ENCODE measurements at places on chromosomes 11 and 22. TPM values are rescaled to one million over a fixed set of nuclear protein-coding genes. Genes with fewer than 3 reads are reported as not detected.

SCUBE1 gene
- total RNA-seq = not detected

CBLIF gene
- total RNA-seq = not detected

PYGM gene
- total RNA-seq = 0.95 TPM

LSP1 gene
- total RNA-seq = not detected

CCDC116 gene
- total RNA-seq = not detected

ZFP91 gene
- total RNA-seq = 71.9 TPM

GLB1L2 gene
- 0.62 TPM for total RNA-seq

GVQW3 gene
- 1.2 TPM for total RNA-seq

SPON1 gene
- not detected for total RNA-seq

TSSK2 gene
- total RNA-seq = 0.17 TPM

MOV10L1 gene
- total RNA-seq = 1.6 TPM

GGTLC2 gene
- not detected for total RNA-seq

SLC17A6 gene
- total RNA-seq = not detected

EXPH5 gene
- 13.5 TPM for total RNA-seq

METTL15 gene
- 5.8 TPM for total RNA-seq

PLAAT2 gene
- 3.0 TPM for total RNA-seq

P2RY6 gene
- total RNA-seq = 1.6 TPM

OR51L1 gene
- not detected for total RNA-seq

GSTT2 gene
- total RNA-seq = not detected

ARHGEF17 gene
- total RNA-seq = 11.0 TPM

SLC22A6 gene
- not detected for total RNA-seq

SF3A1 gene
- total RNA-seq = 69.3 TPM

KBTBD3 gene
- 2.0 TPM for total RNA-seq

CHST1 gene
- not detected for total RNA-seq

SWAP70 gene
- 8.8 TPM for total RNA-seq

KRTAP5-11 gene
- total RNA-seq = not detected

PKDREJ gene
- not detected for total RNA-seq

POU2AF1 gene
- total RNA-seq = not detected

MFRP gene
- total RNA-seq = not detected

MEI1 gene
- 1.4 TPM for total RNA-seq

ZP1 gene
- total RNA-seq = not detected

TMEM191C gene
- total RNA-seq = 6.4 TPM

LUZP2 gene
- total RNA-seq = 0.46 TPM

C11orf52 gene
- total RNA-seq = 8.7 TPM

APOA4 gene
- total RNA-seq = not detected

HBB gene
- total RNA-seq = not detected

SNX32 gene
- not detected for total RNA-seq

FREY1 gene
- 0.15 TPM for total RNA-seq

DEUP1 gene
- 0.26 TPM for total RNA-seq

KRTAP5-8 gene
- not detected for total RNA-seq

PLAAT4 gene
- 5.6 TPM for total RNA-seq

PDGFB gene
- 29.7 TPM for total RNA-seq

JAML gene
- total RNA-seq = not detected

ARHGAP32 gene
- total RNA-seq = 13.7 TPM

CREB3L1 gene
- 1.1 TPM for total RNA-seq

PRRG4 gene
- total RNA-seq = 12.9 TPM

Data from PC-3 (cell line).